Kasumi-1 (cell line): ENCODE measurements at places on chromosomes 7 and 10.

DNA sequence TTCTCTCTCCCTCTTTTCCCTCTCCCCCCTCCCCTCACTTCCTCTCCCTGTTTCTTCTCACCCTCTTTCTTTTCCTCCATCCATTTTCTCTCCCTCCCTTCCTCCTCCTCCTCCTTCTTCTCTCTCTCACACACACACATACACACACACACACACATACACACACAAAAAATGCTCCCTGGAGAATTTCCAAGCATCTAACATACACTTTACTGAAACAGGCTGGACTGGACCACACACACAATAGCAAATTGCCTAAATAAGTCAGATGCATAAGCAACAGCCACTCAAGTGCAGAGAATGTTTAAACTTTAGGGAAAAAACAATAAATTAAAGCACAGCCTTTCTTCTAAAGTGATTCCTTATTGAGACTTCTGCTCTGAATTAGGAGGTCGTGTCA is 267.7 kb downstream of the FGFR2 start:
- DNase-seq: no peak

- no peak for DNase-seq
Measured at GRCh38 chr7:82750007-82750406, 306.4 kb upstream of the CACNA2D1 start.

DNA sequence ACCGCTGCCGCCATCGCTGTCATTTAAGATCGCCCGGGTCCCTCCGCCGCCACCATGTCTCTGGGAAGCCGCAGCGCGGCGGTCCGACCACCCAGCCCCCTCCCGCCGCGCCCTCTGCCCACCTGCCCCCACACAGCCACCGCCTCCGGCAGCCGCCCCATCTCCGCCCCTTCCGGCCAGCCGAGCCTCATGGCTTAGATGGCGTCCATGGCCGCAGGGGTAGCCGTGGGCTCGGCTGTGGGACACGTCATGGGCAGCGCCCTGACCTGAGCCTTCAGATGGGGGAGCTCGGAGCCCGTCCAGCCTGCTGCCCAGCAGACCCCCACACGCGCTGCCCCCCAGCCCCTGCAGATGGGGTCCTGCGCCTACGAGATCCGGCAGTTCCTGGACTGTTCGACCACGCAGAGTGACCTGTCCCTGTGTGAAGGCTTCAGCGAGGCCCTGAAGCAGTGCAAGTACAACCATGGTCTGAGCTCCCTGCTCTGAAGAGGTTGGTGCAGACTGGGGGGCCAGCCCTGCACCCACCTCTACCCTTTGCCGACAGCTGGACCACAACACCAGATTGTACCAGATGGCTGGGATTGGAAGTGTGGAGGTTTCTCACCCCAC is 38.0 kb upstream of the TARP start:
- DNase-seq: no peak

GRCh38 chr10:46028584-46029460 is 1.6 kb downstream of the NCOA4 start:
- peak; percentile 91 for DNase-seq

DNA sequence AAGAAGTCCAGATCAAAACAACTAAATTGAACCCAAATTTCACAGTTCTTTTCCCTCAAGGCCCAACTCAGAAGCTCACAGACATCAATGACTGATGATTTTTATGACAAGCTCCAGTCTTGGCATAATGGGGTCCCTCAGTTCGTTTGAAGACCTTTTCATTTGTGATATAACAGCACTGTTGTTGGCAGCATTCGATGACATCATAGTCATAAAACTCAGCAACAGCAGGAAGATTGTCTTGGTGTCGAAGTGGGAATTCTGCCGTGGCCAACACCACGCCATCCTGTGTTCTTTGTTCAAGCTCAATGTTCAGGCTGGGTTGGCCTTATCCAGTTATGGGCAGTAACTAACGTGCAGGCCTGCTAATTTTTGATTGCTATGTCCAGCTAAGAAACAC is 261.7 kb downstream of the C7orf25 start:
- no peak for DNase-seq

DNA sequence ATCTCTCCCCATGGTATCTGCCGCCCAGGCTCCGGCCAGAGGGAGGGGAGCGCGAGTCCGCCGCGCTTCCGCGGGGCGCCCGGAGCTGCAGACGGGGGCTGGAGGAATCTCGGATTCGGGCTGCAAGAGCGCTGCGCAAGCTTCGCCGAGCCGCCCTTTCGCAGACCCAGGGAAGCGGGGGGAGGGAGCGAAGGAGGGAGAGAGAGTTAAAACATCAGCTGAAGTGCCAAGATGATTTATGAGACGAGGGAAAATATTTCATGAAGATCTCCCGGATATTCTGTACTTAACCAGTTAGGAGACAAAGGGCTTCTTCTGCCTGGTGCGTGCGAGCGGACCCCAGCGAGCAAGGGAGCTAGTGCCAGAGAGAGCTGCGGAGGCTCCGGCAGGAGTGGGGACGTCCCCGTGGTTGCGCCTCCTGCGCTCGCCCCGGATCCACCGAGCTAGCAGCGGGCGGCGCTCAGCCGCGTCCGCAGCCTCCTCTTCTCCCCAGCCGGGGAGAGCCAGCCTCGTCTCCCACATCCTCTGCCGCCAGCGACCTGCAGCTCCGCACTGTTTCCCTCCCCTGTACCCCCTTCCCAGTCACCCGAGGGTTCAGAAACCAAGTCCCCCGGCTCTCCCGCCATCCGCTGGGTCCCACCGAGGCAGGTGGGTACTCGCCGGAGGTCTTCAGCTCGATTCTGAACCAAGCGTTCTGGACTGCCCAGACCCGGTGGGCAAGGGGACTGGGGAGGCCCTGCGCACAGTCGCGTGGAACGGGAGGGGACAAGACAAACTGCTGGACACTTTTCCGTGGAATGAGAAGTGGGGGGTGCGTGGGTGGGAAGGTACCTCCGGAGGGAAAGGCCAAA is 1.0 kb upstream of the PAX2 start:
- DNase-seq: peak; percentile 19

DNA sequence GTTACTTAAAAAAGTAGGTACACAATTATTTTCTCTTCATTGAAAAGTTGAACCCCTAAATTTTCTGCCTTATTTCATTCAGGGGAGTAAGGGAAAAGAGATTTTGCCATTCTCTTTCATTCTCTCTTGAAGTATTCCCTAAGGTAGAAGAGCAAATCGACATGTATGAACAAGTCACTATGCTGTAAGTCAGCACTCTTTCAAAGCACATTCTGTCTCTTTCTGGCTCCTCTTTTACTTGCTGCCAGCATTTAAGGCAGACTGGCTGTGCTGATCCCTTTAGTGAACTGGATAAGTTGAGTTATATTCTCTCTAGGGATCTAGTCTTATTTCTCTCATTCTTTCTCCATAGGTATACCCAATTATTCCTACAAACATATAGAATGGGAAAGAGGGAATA is 222.3 kb upstream of the ZWINT start:
- DNase-seq: no peak

GRCh38 chr7:154832557-154833138 is 170.3 kb downstream of the PAXIP1 start:
- DNase-seq: peak; percentile 8

DNA sequence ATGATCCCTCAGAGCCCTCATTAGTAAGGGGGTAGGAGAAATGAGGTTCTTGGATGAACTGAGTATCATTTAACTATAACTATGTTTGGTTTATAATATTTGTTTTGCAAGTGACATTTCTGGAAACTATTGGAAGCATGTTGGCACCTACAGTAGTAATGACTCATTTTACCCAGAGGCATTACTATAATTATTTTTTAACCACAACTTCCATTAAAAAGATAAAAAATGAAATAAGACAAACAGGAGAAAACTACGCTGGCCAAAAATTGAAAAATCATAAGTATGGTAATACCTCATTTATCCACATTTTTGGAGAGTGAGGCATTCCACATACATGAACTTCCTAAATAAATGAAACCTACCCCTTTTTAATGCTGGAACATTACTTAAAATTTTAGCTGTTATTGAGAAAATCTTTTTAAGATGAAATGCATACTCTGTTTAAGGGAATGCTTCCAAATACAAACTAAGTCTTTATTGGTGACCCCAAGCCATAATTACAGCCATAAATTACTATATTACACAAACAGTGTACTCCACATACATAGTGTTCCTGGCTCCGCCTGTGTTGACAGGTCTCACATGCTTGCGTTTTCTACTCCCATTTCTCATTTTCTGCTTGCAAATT is 84.6 kb upstream of the CAPZA2 start:
- DNase-seq: no peak

- DNase-seq: no peak
Measured at GRCh38 chr7:129270077-129270476, 45.2 kb downstream of the AHCYL2 start.

GRCh38 chr7:27605689-27606269 is 56.9 kb downstream of the HIBADH start:
- DNase-seq: peak; percentile 56

GRCh38 chr10:100535338-100535714 is 417 bp upstream of the HIF1AN start:
- DNase-seq: no peak

DNA sequence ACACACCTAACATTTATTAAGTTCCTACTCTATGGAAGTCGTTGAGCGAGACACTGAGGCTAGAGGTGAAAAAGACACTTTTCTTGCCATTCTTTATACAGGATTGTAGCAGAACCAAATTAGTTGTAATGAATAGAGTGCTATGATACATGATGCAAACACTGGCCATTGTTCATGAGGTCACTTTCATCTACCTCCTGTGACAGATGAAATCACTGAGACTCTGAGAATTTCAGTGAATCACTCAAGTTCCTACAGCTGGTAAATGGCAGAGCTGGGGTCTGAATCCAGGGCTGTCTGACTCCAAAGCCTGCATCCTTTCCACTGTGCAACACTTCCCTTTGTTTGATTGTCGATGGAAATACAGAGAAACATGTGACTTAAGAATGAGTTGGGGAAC is 657.6 kb downstream of the LRMDA start:
- no peak for DNase-seq

GRCh38 chr7:78562191-78562590 is 763.6 kb downstream of the PHTF2 start:
- peak; percentile 22 for DNase-seq

- DNase-seq: no peak
Measured at GRCh38 chr7:100875356-100875751, 451 bp downstream of the SRRT start.

DNA sequence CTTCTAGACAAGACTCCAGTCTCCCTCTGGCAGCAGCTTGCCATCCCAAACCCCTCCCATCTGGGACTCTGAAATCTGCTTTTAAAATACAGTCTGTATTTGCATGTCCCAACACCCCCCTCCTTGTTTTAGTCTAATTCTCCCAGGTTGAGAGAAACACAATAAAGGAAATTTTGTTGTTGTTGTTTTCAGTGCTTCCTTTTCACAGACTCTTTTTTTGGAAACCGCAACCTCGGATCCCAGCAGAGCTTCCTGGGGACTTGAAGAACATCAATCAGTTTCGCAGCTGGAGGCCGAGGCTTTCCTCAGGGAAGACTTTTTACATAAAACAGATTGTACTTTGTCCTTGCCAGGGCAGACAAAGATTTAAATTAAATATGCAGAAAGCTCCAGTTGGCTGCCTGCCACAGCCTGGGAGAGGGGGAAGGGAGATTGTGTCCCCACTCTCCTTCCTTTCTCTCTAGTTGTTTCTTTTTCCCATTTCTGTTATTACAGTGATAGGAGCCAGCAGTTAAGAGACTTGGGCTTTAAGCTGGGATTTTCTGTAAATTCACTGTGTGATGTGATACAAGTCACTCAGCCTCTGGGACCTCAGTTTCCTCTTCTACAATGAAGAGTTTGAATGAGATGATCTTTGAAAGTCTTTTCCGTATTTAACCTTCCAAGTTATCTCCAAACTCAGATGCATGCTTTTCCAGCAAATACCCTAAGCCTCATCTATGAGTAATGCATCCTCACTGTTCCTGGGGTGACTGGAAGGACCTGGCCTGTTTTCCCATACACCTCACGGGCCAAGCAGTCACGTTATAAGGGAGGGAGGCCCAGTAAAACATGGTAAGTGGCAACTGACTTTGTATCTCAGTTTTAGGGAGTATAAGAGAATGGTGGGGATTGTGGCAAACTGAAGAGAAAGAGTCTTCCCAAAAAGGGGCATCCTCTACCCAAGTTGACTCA is 192.3 kb downstream of the REEP3 start:
- DNase-seq: no peak

- DNase-seq: no peak
Measured at GRCh38 chr10:119656760-119657159, 5.6 kb downstream of the BAG3 start.

DNA sequence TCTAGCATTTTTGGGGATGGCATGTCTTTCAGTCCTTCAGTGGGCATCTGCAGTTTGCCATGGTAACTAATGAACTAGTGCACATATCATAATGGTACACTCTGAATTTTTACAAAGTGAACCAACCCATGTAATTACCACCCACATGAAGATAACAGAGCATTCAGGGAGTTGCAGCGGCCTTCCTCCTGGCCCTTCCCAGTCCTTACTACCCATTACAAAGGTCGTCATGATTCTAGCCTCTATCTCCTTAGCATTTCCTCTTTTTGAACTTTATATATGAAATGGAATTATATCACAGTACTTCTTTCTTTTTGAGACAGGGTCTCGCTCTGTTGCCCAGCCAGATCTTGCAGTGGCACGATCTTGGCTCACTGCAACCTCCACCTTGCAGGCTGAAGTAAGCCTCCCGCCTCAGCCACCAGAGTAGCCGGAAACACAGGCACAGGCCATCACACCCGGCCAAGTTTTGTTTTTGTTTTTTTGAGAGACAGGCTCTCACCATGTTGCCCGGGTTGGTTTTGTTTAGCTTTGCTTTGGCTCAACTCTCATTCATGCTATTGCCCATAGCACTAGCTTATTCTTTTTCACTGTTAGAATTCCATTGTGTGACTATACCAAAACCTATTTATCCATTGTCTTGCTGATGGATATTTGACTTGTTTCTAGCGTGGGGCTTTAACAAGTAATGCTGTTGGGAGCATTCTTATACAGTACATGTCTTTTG is 79.2 kb downstream of the APBB1IP start:
- no peak for DNase-seq

DNA sequence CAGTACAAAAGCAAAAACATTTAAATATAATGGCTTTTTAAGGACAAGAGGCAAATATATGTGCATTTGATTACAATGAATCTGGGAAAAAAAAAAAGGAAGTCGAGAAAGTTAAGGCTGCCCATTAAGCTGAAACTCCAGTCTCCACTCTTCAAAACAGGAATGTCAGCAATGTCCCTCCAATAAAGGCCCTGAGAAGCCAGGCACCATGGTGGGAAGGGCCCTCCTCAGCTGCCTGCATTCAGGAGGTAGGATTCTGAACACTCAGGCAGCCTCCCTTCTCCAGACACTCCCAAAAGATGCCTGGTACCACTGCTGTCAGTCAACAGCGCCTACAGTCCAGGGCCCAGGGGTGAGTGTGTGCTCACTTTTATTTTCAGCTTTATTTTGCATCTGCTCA is 121.3 kb upstream of the MGMT start:
- DNase-seq: no peak
